ENCODE measurements at places on chromosomes 16 and 17. TPM values are rescaled to one million over a fixed set of nuclear protein-coding genes. Genes with fewer than 3 reads are reported as not detected.

Gene CACNG1
- total RNA-seq: not detected

GRCh38 chr17:13806092-13806491 is 204.4 kb upstream of the HS3ST3A1 start:
- no peaks in the 10 kb centered on the region for H3K4me1 ChIP-seq
- H3K27me3 ChIP-seq: no peaks in the 10 kb centered on the region
- no peak overlapping the region for H3K27ac ChIP-seq
- H3K36me3 ChIP-seq: no peaks in the 10 kb centered on the region
- no peak for DNase-seq

DNA sequence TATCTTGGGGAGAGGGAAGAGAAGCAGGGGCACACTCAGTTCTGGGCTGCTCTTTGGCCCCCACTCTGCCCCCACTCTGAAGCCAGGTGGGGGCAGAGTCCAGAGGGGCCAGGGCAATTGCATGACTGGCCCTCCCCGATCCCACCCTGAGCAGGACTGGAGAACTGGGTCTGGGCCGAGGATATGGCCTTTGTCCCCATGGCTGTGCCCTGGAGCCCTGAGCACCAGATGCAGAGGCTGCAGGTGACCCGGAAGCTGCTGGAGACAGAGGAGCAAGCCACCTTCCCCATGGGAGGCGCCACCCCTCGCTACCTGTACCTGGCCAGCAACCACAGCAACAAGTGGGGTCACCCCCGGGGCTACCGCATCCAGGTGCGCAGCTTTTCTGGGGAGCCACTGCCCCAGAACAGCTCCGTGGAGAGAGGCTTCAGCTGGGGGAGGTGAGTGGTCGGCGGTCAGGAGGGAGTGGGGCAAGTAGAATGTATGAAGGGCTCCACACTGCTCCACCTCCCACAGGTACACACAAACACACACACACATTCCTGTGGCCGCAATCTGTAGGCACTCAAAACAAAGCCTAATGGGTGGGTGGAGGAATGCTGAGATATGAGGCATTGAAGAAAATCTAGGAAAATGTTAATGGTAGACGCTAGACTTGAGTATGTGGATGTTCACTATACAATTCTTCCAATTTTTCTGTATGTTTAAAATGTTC is 21.4 kb downstream of the AOC3 start:
- no peak overlapping the region for H3K27ac ChIP-seq
- H3K4me1 ChIP-seq: peaks cover under 1% of the 10 kb centered on the region
- no peaks in the 10 kb centered on the region for H3K27me3 ChIP-seq
- no peaks in the 10 kb centered on the region for H3K36me3 ChIP-seq
- H3K4me3 ChIP-seq: no peak overlapping the region
- DNase-seq: no peak

Gene AKAP1
- total RNA-seq: 24.4 TPM

GRCh38 chr16:86046667-86047270 is 147.8 kb downstream of the IRF8 start:
- H3K27ac ChIP-seq: no peak overlapping the region
- no peak for DNase-seq
- no peaks in the 10 kb centered on the region for H3K36me3 ChIP-seq
- H3K4me3 ChIP-seq: no peak overlapping the region
- peaks cover 9% of the 10 kb centered on the region for H3K27me3 ChIP-seq

DNA sequence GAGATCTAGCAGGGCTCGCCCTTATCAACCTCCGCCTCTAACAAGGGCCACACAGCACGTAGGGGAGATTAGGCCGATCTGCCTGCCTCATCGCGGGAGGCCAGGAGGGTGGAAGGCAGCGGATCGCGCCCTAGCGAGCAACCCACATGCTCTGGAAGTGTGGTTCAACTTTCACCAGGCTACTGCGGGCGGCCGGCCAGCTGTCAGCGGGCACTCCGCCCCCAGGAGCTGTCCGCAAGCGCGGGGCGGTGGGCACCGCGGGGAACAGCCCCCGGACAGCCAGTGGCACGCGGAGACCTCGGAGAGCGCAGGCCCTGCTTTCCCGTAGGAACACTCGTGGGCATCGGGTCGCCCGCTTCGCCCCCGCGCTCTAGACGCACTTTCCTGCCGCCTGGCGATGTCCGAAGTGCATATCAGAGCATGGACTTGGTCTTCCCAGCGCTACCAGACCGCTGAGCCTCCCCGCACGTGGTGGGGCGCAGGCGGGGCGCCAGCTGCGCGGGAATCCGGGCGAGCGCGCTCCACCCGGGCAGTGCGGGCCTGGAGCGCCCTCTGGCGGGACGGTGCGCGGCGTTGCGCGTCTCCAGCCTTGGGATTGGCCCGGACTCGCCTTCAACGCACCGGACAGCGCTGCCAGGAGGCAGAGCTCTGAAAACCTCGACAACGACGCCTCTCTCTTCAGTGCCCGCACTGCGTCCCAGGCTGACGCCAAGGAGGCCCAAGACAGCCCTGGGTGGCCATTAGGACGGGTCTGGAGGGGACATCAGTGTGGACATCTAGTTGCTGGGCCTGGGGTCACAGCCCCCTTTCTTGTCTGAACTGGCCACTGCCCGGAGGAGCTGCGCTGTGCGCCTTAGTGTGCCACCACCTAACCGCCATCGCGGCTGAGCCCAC is 3.6 kb upstream of the ZNHIT3 start:
- H3K4me3 ChIP-seq: peak overlapping the region; percentile 9
- H3K4me1 ChIP-seq: peaks cover 27% of the 10 kb centered on the region
- H3K36me3 ChIP-seq: no peaks in the 10 kb centered on the region

DNA sequence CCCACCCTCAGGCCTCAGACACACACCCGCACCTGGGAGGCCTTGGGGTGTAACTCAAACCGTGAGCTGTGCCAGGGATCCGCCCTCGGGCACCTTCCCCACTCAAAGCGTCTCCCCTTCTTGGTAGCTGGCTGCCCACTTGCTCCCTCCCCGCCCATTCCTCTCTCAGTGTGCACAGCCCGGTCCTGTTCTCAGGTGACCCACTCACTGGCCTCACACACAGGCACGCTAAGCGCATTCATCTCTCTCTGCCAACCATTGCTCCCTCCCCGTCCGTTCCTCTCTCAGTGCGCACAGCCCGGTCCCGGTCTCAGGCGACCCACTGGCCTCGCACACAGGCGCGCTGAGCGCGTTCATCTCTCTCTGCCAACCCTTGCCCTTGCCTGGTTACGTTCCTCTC is 20.8 kb downstream of the WDR45B start:
- H3K36me3 ChIP-seq: peaks cover 14% of the 10 kb centered on the region
- DNase-seq: no peak
- H3K27ac ChIP-seq: no peak overlapping the region
- H3K27me3 ChIP-seq: no peaks in the 10 kb centered on the region
- peaks cover 11% of the 10 kb centered on the region for H3K4me1 ChIP-seq

DNA sequence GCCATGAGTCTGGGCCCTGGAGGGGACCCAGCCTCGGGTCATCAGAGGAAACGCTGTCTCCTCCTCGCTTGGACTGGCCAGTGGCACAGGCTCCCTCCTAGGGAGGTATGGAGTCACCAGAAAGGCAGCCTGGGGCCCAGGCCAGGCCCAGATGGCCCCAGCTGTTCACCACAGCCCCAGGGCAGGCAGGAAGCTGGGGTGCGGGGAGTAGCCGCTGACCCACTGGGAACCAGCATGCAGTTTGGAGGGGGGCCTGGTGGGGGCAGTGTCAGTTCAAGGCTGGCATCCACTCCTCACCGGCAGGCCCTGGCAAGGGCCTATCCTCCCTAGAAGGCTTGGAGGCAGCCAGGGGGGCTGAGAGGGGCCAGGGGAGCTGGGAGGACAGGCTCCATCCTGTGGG is 48.8 kb downstream of the SDK2 start:
- DNase-seq: no peak
- H3K27me3 ChIP-seq: no peaks in the 10 kb centered on the region
- H3K4me3 ChIP-seq: no peak overlapping the region
- no peaks in the 10 kb centered on the region for H3K36me3 ChIP-seq
- H3K27ac ChIP-seq: no peak overlapping the region

- no peak overlapping the region for H3K4me3 ChIP-seq
- no peaks in the 10 kb centered on the region for H3K27me3 ChIP-seq
- no peaks in the 10 kb centered on the region for H3K36me3 ChIP-seq
- no peak for DNase-seq
- H3K4me1 ChIP-seq: no peaks in the 10 kb centered on the region
- no peak overlapping the region for H3K27ac ChIP-seq
Measured at GRCh38 chr16:27686926-27687325, 137.0 kb downstream of the KATNIP start.

GRCh38 chr16:84596801-84597527 is 20.9 kb downstream of the COTL1 start:
- no peaks in the 10 kb centered on the region for H3K36me3 ChIP-seq
- peaks cover 15% of the 10 kb centered on the region for H3K4me1 ChIP-seq
- DNase-seq: no peak
- no peak overlapping the region for H3K4me3 ChIP-seq

DNA sequence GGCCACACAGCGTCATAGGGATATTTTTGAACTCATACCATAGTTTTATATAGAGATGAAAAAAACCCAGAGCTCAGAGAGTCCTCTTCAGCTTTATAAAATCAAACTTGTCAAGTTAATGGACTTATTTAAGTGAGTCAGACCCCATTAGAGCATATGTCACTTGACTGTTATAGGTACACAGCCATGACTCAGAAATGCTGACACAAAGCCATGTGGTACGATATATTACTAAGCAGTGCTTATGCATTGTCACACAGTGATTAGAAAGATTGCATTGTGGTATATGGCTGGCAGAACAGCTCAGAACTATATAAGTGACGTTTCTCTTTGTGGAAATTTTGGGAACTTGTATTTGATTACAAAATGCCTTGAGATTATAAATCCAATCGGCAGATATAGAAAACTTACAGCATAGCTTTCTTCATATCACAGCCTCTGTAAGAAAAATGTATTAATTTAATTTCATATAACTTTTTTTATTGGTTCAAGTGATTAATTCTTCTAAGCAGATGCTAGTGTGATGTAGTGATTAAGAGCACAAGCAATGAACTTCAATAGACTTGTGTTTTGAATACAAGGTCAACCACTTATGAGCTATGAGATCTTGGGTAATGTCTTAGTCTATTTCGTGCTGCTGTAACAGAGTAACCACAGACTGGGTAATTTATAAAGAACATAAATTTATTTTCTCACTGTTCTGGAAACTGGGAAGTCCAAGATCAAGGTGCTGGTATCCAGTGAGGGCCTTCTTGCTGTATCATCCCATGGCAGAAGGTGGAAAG is 25.8 kb upstream of the GINS3 start:
- H3K4me1 ChIP-seq: no peaks in the 10 kb centered on the region
- H3K27ac ChIP-seq: no peak overlapping the region
- no peak overlapping the region for H3K4me3 ChIP-seq
- no peak for DNase-seq
- no peaks in the 10 kb centered on the region for H3K36me3 ChIP-seq
- H3K27me3 ChIP-seq: no peaks in the 10 kb centered on the region

DNA sequence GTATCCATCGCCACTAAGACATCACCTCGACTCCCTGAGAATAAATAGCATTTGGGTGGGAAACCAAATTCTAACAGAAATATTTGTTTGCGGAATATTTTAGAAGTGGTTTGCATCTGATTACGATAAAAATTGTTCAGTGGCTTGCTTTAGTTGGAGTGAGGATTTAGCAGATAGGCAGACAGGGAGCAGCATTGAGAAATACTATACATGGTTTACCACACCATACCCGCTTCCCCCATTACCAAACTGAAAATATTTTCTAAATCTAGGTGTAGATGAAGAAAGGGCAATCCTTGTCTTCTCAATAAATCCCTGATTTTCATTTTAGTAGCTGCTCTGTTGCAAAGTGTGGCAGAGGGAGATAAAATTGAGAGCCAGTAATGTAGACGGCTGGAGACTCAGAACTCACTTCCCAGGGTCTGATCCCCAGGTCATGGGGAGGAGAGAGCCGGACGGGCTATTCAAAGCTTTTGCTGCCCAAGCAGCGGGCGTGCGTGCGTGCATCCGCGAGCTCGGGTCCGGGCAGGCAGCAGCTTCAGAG is 808 bp upstream of the BAHCC1 start:
- H3K27me3 ChIP-seq: no peaks in the 10 kb centered on the region
- DNase-seq: no peak
- H3K4me3 ChIP-seq: no peak overlapping the region
- peak overlapping the region; percentile 93 for H3K27ac ChIP-seq

- DNase-seq: no peak
- H3K27ac ChIP-seq: no peak overlapping the region
- H3K4me1 ChIP-seq: no peaks in the 10 kb centered on the region
- H3K4me3 ChIP-seq: no peak overlapping the region
- no peaks in the 10 kb centered on the region for H3K27me3 ChIP-seq
- H3K36me3 ChIP-seq: no peaks in the 10 kb centered on the region
Measured at GRCh38 chr17:32396343-32396742, 46.4 kb downstream of the ZNF207 start.

Data from body of pancreas (tissue), 4 donors.